Activated CD4-positive, alpha-beta T cell treated with anti-CD3 and anti-CD28 coated beads for 24 hours (primary cell): ENCODE measurements at places on chromosomes 1 and 21.

GRCh38 chr1:28286111-28286510 is 26.8 kb downstream of the SESN2 start:
- DNase-seq = no peak

DNA sequence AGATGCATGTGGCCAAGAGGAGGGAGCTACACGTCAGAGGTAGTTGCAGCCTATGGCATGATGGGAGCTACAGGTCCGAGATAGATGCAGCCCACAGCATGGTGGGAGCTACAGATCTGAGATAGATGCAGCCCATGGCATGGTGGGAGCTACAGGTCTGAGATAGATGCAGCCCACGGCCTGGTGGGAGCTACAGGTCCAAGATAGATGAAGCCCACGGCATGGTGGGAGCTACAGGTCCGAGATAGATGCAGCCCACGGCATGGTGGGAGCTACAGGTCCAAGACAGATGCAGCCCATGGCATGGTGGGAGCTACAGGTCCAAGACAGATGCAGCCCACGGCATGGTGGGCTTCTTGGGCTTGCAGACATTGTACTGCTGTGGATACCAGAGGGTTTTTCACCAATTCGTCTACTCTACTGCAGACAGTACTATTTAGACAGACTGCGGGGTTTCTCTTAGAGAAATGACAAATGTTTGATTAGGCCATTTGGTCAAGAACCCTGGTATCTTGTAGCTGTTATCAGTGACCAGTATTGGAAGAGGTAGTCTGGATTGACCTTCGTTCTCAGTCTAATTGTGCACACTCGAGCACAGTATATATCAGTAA is 127.4 kb downstream of the DHRS3 start:
- no peak for DNase-seq

GRCh38 chr1:103106426-103107341 is 1.6 kb downstream of the COL11A1 start:
- DNase-seq = no peak

DNA sequence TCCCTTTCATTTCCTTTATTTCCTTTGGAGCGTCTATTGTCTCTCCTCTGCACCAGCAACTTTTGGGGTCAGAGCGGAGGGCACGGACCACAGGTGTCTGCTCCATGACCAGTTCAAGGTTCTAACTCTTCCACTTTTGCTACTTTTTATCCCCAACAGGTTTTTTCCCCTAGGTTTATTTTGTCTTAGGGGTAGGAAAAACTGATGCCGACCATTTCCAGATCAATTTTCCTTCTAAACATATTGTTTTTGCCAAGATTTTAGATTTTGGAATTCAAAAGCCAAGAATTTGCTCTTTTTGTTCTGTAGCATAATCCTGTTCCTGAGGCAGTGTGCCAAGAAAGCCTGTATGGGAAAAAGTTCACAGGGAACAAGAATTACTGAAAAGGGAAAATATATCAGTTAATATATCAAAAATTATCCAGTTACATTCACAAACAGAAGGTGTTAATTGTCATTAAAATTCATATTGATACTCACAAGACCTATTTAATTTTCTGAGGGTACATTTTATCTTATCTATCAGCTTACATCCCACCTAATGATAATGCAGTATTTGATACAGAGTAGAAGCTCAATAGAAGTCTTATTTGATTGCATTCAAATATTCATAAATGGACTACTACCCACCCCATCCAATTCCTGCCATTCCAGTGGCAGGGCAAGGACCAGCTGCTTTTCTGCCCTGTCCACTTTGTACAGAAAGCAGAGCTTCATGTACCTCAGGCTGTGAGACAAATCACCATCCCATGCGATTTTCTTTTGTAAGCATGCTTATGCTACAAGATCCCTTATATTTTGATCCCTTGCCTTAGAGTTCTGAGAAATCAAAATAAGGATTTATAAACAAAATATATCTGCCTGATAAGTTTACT is 31.2 kb downstream of the TSEN15 start:
- DNase-seq = no peak

DNA sequence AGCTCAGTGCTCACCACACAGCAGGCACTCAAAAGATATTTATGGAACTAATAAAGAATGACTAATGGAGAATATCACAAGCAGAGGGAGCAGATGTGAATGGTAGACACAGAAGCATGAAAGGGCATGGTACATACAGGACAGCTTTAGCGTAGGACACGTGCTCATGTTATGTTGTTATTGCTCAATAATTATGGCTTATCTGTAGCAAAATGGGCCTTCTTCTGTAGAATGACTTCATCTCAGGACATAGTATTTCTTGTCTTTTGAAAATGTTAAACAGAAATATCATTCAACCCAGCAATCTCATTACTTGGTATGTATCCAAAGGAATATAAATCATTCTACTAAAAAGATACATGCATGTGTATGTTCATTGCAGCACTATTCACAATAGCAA is 58.9 kb upstream of the EXO1 start:
- DNase-seq = no peak

DNA sequence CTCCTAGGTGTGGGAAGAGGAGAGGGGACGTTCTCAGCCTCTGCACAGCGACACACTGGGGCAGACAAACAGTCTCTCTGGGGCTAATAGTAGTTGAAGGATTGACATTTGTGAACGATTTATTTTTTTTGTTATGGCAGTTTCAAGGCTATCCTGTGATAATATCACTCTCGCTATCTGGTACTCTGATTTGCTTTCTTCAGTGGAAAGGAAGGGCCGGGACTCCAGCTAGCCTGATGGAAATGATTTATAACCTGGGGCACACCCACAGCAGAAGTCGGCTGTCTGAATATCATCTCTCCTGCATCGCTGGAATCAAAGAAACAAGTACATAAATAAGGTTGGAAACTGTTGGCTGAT is 122.7 kb downstream of the KCNN3 start:
- no peak for DNase-seq

- no peak for DNase-seq
These were observed 51.7 kb downstream of the RYR2 start for GRCh38 chr1:237093691-237094090.

GRCh38 chr1:9100471-9101043 is 28.3 kb downstream of the GPR157 start:
- DNase-seq = no peak

DNA sequence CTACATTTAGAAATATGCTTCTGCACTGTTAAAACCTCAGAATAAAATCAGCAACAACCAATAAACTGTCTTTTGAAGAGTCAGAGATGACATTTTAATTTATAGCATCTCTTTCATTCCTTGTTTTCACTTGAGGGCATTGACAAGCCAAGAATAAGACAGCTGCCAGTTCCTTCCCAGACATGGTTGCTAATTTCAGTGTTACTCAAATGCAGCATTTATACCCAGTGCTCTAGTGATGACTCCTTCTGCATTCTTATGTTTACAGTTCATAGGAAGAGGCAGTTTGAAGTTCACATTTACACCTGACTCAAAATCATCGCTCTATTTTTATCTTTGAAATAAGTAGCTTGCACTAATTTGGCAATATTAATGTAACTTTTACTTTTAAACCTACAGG is 44.9 kb downstream of the PLA2G4A start:
- DNase-seq = no peak

DNA sequence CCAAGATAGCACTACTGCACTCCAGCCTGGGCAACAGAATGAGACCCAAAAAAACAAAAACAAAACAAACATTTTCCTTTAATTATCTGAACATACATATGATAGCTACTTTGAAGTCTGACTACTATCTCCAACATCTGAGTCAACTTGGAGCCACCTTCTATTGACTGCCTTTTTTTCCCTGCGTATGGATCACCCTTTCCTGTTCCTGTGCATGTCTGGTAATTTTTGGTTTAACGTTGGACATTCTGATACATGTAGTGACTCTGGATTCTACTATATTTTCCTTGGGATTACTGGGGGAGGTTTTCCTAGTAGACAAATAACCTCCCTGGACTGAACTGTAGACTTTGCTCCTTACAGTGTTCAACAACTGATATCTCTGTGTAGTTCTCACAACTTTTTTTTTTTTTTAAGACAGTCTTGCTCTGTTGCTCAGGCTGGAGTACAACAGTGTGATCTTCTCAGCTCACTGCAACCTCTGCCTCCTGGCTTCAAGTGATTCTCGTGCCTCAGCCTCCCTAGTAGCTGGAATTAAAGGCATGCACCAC is 70.3 kb downstream of the KIAA0319L start:
- DNase-seq = no peak
